ENCODE measurements at places on chromosomes 3 and 15. TPM values are rescaled to one million over a fixed set of nuclear protein-coding genes. Genes with fewer than 3 reads are reported as not detected.

The STXBP5L gene
- not detected for total RNA-seq

The ARGFX gene
- total RNA-seq = not detected

The IGF2BP2 gene
- total RNA-seq = 120 TPM

The TBCCD1 gene
- 16.3 TPM for total RNA-seq

The ECE2 gene
- total RNA-seq = not detected

The CHST13 gene
- total RNA-seq = not detected

The SLC28A1 gene
- not detected for total RNA-seq

The FEZF2 gene
- total RNA-seq = not detected

The ASB14 gene
- total RNA-seq = not detected

The SNRPN gene
- total RNA-seq = 113 TPM

The NKIRAS1 gene
- 6.0 TPM for total RNA-seq

The SRGAP3 gene
- 0.98 TPM for total RNA-seq

The CORO2B gene
- total RNA-seq = 4.2 TPM

The DNAJC17 gene
- total RNA-seq = 22.2 TPM

The RASGRF1 gene
- not detected for total RNA-seq

The GOLGA6B gene
- not detected for total RNA-seq

The VEPH1 gene
- 210 TPM for total RNA-seq

The GOLGA6L10 gene
- total RNA-seq = 0.65 TPM

The GREM1 gene
- 0.98 TPM for total RNA-seq

The SH2D7 gene
- not detected for total RNA-seq

The OCA2 gene
- not detected for total RNA-seq

The CNOT10 gene
- total RNA-seq = 25.6 TPM

The XCR1 gene
- total RNA-seq = not detected

The CHRNA7 gene
- total RNA-seq = 1.4 TPM

The TNFAIP8L3 gene
- 74.1 TPM for total RNA-seq

The FGF12 gene
- 1.6 TPM for total RNA-seq

The C3orf49 gene
- not detected for total RNA-seq

Data from vein endothelial cell (primary cell).